ENCODE measurements at places on chromosomes 4 and X. TPM values are rescaled to one million over a fixed set of nuclear protein-coding genes. Genes with fewer than 3 reads are reported as not detected.

F8A2 gene
- not detected for total RNA-seq

GSPT2 gene
- total RNA-seq = 11.8 TPM

SPANXN2 gene
- total RNA-seq = not detected

BCOR gene
- total RNA-seq = 16.4 TPM

DCAF8L2 gene
- not detected for total RNA-seq

RHOXF1 gene
- total RNA-seq = not detected

LNX1 gene
- total RNA-seq = 1.4 TPM

ALB gene
- 22.3 TPM for total RNA-seq

NDNF gene
- 0.08 TPM for total RNA-seq

SAP30 gene
- total RNA-seq = 29.6 TPM

OTOP1 gene
- not detected for total RNA-seq

TLR1 gene
- 22.9 TPM for total RNA-seq

VAMP7 gene
- 32.4 TPM for total RNA-seq

USP27X gene
- 1.3 TPM for total RNA-seq

GRCh38 chr4:187910741-187911140 lies 84.8 kb upstream of the ZFP42 start:
- no peak for DNase-seq

GRCh38 chr4:45199736-45200135 lies 473.4 kb upstream of the GNPDA2 start:
- DNase-seq = no peak

DNA sequence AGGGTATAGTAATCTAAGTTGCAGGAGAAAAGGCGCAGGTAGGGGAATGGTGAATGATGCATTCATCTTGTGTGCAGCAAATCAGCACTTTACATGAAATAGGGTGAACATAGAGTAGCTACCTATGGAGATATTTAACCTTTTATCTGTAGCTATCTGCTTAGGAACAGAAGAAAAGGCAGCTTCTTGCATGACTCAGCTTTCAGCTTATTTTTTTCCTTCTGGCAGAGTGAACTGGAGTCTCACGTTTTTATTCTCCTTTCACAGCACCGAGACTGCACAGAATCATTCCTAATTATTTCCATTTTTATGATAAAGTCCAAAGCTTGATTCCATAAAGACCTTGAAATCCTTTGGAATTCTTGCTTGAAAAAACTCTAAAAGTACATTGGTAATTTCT lies 4.8 kb upstream of the SCOC start:
- DNase-seq = no peak

DNA sequence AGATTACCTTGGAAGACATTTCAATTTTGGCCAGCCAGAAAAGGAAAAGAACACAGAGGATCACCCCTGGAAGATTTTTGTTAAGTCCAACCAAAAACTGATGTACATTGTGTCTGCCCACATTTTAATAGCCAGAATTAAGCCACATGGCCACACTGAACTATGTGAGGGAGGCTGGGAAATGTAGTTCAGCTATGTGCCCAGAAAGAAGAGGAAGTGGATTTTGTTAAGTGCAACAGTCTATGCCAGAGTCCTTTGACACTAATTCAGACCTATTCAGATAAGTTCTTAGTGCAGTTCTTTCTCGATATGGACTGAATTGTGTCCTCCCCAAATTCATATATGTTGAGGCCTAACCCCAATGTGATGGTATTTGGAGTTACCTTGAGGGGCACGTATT lies 18.4 kb downstream of the PRPS1 start:
- no peak for DNase-seq

DNA sequence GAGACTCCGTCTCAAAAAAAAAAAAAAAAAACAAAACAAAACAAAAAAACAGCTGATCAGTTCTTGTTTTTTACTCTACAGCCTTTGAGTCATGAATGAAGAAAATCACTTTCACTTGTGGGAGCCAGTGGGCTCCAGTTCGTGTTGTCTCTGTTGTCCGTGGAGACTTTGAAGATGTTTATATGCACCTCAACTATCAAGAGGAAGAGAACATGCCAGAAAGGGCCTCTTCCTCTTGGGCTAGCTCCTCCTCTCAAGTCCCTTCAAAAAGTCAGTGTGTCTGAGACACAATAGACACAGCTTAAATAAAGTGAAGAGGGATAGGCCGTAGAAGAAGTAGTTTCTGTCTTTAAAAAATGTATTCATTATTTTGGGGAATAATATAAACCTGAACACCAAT lies 182.7 kb downstream of the KDR start:
- no peak for DNase-seq

DNA sequence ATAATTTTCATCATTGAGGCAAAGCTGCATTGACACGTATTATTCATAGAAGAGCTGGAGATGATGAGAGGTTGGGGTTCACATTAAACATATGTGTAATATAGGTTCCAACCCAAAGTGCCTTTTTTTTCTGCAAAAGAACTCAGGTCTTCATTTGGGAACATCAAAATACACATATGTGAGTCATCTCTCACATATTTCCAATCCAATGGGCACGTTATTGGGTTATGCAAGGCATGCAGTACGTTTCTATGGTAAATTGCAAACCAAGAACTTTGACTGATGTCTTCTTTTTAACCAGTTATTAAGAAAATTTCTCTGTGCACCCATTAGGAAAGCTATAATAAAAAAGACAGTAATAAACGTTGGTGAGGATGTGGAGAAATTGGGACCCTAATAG lies 150.3 kb upstream of the FAM9B start:
- DNase-seq = no peak

GRCh38 chr4:47786958-47787370 lies 50.9 kb downstream of the CORIN start:
- DNase-seq = peak; percentile 46

- no peak for DNase-seq
Measured at GRCh38 chrX:65589304-65589703, 54.7 kb upstream of the LAS1L start.

GRCh38 chr4:68654946-68655721 lies 15.3 kb downstream of the UGT2B15 start:
- DNase-seq = no peak

- no peak for DNase-seq
Measured at GRCh38 chr4:38914854-38915253, 47.2 kb downstream of the FAM114A1 start.

DNA sequence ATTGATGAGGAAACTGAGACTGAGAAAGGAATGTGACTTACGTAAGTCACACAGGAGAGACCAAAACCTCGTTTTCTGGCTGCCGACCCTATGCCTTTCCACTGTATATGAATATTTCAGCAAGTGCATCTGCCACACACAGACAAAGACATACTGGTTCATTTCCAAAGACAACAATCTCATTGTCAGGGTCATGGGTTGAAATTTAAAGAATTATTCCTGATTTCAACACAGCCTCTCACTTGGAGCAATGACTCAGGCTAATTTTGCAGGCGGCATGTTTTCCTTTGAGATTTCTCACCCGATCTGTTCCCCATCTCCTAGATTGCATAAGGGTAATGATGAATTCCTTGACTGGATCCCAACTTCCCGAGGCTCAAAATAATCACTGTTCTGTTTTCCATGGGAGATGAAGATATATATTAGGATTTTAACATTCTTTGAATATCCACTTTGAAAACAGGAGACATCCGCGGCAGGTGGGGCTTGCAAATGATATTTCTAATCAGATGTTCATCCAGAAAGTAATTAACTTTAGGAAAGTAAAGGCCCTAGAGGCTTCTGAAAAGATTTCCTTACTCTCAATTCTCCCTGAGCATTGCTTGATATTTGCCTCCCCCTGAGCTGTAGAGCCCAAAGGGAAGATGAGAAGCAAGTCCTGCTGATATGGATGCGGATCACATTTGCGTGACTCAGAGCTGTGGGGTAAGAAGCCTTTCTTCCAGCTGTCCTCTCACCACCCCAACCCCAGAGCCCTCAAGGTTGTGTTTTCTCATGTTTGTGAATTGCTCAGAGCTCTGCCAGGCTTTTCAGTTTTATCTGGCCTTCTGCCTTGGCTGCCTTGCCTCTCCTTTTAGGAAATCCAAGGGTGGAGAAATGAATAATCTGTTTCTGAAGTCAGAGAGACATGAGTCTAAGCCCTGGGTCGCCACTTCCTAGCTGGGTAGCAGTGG lies 361.1 kb upstream of the BOD1L1 start:
- no peak for DNase-seq

DNA sequence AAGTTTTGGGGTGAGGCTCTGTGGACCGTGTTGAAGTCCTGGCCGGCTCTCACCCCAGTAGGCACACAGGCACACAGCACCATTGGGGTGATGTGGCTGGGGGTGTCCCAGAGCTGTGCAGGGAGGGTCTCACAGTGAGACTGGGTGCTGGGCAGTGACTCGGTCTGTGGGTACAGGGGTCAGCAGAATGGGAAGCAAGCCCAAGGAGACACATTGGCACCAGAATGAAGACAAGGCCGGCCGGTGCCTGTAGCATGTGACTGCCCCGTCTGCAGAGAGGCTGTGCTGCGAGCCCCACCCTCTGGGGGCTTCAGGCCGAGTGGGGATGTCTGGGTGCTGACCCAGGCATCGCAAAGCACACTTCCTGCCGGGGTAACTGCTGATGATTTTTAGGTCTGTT lies 5.2 kb downstream of the MAEA start:
- no peak for DNase-seq

GRCh38 chr4:160352637-160353036 lies 1249.8 kb downstream of the RAPGEF2 start:
- DNase-seq = no peak

DNA sequence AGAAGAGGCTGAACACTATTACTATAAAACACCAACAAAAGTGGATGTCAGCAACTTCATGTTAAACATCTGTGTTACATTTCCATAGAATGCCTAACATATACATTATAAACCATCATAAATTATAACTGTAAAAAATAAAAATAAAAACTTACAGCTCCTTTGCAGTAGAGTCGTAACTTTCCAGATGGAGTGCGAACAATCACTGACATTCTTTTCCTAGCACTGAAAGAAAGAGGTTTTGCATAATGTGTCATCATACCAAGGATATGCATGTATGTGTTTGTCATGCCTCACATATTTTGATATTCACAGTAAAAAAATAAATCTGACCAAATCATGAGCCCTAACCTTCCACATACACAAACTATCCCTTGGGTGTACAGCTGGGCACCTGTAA lies 113.1 kb downstream of the ATP8A1 start:
- no peak for DNase-seq

GRCh38 chr4:119627267-119628255 lies 1.0 kb downstream of the PDE5A start:
- no peak for DNase-seq

DNA sequence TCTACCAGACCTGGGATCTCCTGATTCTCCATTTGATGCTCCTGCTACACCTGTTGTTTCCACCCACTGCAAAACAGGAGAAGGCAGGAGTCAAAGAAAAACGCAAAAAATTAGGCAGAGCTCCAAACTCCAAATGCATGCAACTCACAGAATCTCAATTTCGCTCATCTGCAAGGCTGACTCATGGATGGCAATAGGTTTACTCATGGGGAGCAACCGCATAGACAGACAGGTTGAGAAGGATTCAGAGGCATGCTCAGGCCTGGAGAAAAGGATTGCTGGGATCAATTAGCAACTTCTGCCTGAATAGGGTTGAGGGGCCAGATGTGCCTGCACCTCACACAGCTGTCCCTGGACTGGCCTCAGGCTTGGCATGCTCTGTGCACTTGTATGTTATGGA lies 231.0 kb downstream of the LDB2 start:
- DNase-seq = no peak

DNA sequence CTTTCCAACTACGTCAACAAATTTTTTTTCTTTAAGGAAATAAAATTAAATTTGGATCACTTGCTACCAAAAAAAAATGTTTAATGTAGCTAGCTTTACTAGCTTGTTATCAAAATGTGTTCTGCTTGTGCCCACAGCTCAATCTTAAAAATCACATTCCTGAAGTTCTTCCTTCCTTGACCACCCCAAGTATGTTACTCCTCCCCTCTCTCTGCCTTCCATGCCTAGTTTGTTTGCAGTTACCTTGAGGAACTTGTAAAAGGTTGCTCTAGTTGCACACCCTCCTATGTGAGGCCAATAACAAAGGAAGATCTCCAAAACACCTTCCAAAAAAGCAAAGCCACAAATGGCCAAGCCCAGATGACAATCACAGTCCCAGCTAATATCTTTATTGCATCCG lies 19.6 kb upstream of the TMEM184C start:
- no peak for DNase-seq

DNA sequence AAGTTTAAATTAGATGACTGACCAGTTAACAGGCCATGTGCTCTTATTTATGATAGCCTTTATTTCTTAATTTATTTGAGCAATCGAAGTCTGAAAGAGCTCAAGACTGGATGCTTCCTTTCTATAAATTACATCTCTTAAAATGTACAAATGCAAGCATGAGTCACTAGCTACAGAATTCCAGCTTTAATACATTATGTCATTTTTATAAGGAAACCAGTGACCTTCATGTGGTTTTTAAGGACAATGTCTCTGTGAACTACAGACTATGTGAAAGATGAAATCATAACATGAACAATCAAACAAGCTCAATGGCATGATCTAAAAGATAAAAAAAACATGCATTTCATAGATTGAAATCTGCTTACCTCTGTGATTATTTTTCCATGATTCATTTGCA lies 15.4 kb downstream of the HTR2C start:
- no peak for DNase-seq

- no peak for DNase-seq
Measured at GRCh38 chr4:8504279-8505007, 63.9 kb downstream of the TRMT44 start.

- no peak for DNase-seq
Measured at GRCh38 chrX:135543924-135544323, 23.5 kb downstream of the INTS6L start.

GRCh38 chrX:8820910-8821527 lies 19.8 kb upstream of the FAM9A start:
- no peak for DNase-seq

- no peak for DNase-seq
Measured at GRCh38 chrX:153917869-153918268, 8.2 kb downstream of the ARHGAP4 start.

DNA sequence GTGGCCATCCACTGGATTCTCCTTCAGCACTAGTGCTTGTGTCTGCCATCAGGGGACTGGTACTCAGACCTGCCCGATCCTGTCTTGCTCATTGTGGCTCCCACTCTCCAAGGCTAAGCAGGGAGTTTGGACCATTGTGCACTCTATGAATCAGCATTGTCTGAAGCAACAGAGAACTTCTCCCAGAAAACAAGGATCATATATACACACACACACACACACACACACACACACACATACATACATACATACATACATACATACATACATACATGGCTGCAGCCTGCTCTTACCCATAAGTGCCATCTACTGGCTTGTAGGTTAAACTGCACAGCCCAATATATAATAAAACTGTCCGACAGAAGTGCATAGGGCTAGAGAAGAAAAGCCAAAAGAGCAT lies 345.3 kb upstream of the LCORL start:
- peak; percentile 7 for DNase-seq

- DNase-seq = no peak
Measured at GRCh38 chr4:38574559-38575333, 89.3 kb upstream of the KLF3 start.

All from GM12878 (cell line).